ENCODE measurements at places on chromosomes 11 and 22. TPM values are rescaled to one million over a fixed set of nuclear protein-coding genes. Genes with fewer than 3 reads are reported as not detected.

The RIBC2 gene
- polyA plus RNA-seq = 4.7 TPM

The SLC29A2 gene
- polyA plus RNA-seq = 13.2 TPM

The FADS1 gene
- polyA plus RNA-seq = 9.0 TPM

The NLRP10 gene
- polyA plus RNA-seq = not detected

The NFAM1 gene
- 1.8 TPM for polyA plus RNA-seq

The TMEM191B gene
- polyA plus RNA-seq = 8.1 TPM

The APOA5 gene
- polyA plus RNA-seq = 0.09 TPM

The MS4A6A gene
- 53.8 TPM for polyA plus RNA-seq

The MS4A15 gene
- polyA plus RNA-seq = 0.04 TPM

The APOL4 gene
- polyA plus RNA-seq = 7.8 TPM

GRCh38 chr11:130115218-130115617 lies 44.4 kb upstream of the ST14 start:
- H3K4me3 ChIP-seq = no peak overlapping the region
- no peak overlapping the region for H3K27ac ChIP-seq

DNA sequence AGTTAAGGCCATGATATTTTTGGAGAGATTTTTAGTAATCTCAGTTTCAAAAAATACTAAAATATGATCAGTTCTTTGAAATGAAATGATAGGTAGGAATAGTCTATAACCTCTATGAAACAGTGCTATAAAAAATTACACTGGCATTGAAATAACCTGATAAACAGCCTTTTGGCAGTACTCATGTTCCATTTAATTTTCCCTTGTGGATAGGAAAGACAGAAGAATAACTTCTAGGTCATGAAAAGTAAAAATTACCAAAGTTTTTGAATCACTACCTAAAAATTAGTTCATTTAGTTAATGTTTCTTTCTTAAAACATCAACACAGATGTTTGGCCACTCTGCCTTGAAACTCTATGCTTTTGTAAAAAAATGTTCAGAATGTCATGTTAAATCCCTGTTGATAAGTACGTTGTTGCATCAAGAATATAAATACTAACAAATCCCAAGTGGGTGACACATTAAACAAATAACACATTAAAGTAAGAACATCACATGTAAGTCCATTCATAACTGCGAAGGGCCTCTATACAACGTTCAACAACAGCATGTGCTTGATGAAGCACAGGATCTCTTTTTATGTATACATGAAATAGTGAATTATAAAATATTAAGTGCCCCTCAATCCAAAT lies 290.2 kb downstream of the SWAP70 start:
- no peak overlapping the region for H3K4me3 ChIP-seq
- no peak overlapping the region for H3K27ac ChIP-seq
- H3K36me3 ChIP-seq = peaks cover 9% of the 10 kb centered on the region
- no peaks in the 10 kb centered on the region for H3K4me1 ChIP-seq

DNA sequence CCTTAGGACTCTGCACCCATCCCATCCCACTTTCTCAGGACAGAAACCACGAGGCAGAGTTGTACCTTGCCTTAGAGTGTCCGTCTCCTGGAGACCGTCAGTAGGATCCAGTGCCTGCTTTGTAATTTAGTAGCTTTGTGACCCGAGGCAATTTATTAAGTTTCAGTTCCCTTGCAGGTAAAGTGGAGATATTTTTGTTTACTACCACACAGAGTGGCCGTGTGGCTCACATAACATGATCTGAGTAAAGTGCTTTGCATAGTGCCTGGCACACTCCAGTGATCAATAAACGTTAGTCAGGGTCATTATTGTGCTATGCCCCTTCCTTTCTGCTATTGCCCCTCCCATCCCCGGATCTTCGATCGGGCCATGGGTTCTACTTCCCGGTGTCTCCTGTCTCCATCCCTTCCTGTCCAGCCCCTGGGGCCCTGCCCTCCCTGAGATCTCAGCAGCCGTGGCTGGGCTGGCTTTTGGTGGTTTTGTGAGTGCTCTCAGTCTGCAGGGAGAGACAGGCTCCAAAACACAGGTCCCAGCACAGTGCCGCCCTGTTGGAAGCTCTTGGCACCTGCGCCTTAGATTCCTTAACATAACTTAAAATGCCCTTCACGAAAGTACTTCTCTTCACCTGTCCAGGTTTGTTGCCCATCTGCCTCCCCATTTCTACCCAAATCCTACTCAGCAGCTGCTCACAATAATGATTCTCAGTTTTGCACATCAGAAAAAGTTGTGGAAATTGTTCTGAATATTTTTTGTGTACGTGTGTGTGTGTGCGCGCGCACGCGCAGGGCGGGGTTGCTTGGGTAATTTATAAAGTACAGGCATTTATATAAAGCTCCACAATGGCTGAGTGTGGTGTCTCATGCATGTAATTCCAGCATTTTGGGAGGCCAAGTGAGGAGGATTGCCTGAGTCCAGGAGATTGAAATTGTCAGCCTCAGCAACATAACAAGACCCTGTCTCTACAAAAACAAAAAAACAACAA lies 753.7 kb downstream of the NTM start:
- no peak overlapping the region for H3K27ac ChIP-seq
- H3K36me3 ChIP-seq = no peaks in the 10 kb centered on the region
- no peak overlapping the region for H3K4me3 ChIP-seq
- H3K4me1 ChIP-seq = peaks cover 8% of the 10 kb centered on the region
- DNase-seq = no peak

DNA sequence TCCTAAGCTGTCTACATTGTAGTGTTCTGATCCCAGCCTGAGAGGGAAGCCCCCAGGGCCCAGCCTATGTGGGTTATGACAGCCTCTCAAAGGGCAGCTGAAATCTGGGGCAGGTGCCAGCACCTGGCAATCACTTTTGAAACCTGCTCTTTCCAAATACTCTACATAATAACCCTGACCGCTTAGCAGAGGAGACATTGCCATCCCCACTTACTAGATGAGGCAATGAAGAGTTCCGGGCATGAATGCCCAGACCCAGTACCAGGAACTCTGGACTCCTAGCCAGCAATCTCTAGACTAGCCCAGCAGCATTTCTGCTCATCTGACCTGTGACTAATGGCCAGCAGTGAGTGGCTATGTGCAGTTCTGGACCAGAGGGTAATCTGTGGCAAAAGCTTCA lies 412.4 kb upstream of the CADM1 start:
- H3K4me3 ChIP-seq = no peak overlapping the region
- peaks cover 3% of the 10 kb centered on the region for H3K4me1 ChIP-seq
- H3K27ac ChIP-seq = no peak overlapping the region
- H3K36me3 ChIP-seq = no peaks in the 10 kb centered on the region

DNA sequence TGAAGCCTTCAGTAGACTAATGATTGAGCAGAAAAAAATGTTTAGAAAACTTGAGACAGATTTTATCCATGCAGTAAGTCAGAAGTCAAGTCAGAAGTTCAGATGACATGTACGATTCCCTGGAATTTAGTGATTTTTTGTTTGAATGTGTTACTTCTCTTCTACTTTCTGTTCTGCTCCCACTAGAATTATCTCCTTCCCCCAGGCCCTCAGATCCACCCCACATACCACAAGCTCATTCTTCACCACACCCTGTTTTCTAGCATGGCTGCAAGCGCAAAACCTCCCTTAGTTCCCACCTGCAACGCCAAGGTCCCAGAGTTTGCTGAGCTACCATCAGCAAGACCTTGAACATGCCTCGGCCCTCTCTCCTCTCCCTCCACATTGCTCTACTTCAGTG lies 64.1 kb downstream of the KCNJ1 start:
- peaks cover 19% of the 10 kb centered on the region for H3K27me3 ChIP-seq
- DNase-seq = no peak
- no peaks in the 10 kb centered on the region for H3K4me1 ChIP-seq

- H3K27me3 ChIP-seq = peaks cover 63% of the 10 kb centered on the region
- no peaks in the 10 kb centered on the region for H3K36me3 ChIP-seq
- H3K27ac ChIP-seq = no peak overlapping the region
Observed at GRCh38 chr11:69982690-69983570, 95.2 kb upstream of the ANO1 start.

DNA sequence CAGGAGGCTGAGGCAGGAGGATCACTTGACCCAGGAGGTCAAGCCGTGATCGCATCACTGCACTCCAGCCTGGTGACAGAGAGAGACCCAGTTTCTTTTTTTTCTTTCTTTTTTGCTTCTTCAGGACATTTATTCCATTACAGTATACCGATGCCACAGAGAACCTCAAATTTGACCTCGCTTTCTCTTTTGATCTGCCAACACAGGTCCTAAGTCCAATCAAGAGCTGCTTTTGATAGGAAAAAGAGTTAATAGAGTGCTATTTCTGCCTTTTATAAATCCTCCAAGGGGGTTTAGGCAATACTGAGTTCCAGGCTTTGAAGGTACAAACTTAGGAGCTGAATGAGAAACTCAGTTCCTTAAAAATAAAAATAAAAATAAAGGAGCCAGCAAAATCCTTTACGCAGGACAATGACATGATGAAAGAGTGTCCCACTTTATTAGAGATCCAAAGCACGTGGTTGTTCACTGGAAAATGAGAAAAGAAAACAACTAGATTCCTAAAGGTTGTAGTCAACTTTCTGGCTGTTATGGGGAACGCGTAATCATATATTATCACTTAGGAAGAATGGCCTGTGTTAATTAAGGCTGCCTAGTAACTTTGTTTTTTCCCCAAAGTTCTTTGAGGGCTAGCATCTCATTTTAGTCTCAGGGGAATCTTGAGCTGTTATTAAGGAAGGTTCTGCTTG lies 27.2 kb downstream of the FADD start:
- no peaks in the 10 kb centered on the region for H3K27me3 ChIP-seq
- no peaks in the 10 kb centered on the region for H3K36me3 ChIP-seq
- peaks cover 11% of the 10 kb centered on the region for H3K4me1 ChIP-seq

DNA sequence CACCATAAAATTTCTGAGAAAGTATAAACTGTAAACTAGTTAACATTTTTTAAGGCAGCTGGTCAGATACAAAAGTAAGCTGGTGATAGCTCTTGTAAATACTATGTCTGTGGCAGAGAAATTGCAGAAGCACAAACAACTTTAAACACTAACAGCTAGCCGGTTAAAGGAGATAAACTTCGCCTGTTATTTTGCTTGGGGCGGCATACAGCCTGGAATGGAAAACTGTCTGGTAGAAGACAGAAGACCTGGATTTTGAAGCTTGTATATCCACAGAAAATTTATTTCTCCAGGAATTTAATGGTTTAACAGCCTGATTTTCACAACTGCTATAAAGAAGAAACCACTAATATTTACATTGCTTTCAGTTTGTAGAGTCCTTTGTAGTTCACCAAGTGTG lies 65.3 kb upstream of the FIBIN start:
- H3K4me3 ChIP-seq = no peak overlapping the region
- no peaks in the 10 kb centered on the region for H3K36me3 ChIP-seq
- DNase-seq = no peak
- H3K27ac ChIP-seq = no peak overlapping the region

- H3K4me3 ChIP-seq = peak within 1 kb of the TSS; percentile 27
- H3K27me3 ChIP-seq = no peaks in the 10 kb centered on the region
- peak within 1 kb of the TSS; percentile 37 for H3K27ac ChIP-seq
- peaks cover 20% of the 10 kb centered on the region for H3K4me1 ChIP-seq
- no peaks in the 10 kb centered on the region for H3K36me3 ChIP-seq
Observed at GRCh38 chr22:36252754-36253522, at the start of gene APOL1. TSS of gene APOL1 (plus strand) at chr22:36253133. CDS start at chr22:36254956, 1,823 bp downstream.

GRCh38 chr22:22692707-22693530 lies 48.5 kb downstream of the GGTLC2 start:
- peaks cover 22% of the 10 kb centered on the region for H3K4me1 ChIP-seq
- H3K27me3 ChIP-seq = no peaks in the 10 kb centered on the region
- H3K27ac ChIP-seq = peak overlapping the region; percentile 41
- no peaks in the 10 kb centered on the region for H3K36me3 ChIP-seq

DNA sequence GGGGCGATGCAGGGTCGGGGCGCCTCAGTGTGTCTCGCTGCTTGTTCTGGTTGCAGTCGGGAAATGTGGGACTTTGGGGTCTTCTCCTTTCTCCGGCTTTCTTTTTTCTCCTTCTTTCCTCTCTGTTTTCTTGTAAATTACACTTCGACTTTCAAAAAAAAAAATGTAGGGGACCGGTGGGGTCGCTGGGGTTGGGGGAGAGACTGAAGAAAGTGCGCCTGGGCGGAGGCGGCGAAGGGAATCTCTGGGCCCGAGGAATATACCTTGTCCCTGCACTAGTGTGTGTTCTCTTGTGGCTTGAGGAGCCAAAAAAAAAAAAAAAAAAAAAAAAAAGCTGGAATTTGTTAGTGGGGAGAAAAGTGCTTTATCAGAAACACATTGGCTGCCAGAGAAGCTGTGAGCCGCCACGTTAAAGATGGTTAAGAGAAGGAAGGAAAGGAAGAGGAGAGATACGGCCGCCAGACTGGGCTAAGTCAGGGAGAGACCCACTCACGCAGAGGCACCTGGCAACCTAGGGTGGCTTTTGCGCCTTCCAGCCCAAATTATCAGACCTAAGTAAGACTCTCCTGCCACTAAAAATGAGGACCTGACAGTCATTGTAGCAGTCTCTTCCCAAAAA lies 8.4 kb upstream of the FLI1 start:
- H3K4me1 ChIP-seq = peaks cover 2% of the 10 kb centered on the region
- H3K36me3 ChIP-seq = no peaks in the 10 kb centered on the region
- no peak overlapping the region for H3K4me3 ChIP-seq
- no peak overlapping the region for H3K27ac ChIP-seq

DNA sequence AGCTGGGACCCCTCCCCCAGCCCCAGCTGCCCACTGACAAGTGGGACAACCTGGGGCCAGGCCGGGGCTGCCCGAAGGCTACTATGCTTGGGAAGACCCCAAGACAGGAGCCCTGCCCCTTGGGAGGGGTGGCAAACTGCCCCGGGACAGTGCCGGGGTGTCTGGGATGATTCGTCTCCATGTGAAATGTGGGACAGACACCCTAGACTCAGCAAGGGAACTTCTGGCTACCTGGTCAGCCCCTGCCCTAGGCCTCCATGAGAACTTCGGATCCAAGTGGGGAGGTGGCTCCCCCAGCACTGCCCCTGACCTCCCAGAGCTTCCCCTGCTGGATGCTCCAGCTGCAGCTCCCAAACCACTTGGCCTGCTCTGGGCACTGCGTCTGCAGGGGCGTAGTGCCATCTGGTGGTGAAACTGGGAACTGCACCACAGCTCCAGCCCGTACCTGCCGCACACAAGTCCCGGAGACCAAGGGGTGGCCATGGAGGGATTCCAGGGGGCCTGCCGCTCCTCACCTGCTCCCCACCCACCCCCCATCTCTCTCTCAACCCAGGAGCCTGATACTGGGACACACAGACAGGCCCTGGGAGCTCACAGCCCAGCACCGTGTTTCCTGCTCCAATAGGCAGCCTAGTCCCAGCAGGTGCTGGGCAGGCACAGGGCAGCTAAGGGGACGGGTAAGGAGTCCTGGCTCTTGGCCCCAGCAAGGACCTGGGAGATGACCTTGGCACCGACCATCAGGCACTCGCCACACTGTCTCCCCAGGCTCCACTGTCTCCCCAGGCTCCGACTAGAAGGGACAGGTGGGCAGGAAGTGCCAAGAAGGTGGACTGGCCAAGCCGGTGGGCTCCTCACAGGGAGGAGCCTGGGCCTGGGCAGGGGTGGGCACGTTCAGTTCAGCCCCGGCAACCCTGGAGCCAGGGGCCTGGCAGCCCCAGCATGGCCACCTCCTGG lies 194.1 kb downstream of the IGLL1 start:
- peak; percentile 73 for DNase-seq
- H3K4me3 ChIP-seq = no peak overlapping the region
- H3K4me1 ChIP-seq = peaks cover 17% of the 10 kb centered on the region
- no peak overlapping the region for H3K27ac ChIP-seq

DNA sequence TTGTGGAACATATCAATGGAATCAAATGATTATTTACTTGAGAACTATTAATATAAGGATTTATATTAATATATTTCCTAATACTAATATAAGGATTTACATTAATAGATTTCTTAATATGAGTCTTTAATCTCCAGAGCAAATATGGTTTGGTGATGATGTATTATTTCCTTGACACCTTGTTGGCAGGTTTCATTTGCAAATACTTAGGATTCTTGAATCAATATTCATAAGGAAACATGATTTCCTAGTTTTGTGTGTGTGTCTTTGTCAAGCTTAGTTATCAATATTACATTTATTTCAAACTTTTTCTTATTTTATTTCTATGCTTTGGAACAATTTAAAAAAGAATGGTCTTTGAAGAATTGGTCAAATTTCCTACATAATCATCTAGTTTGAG lies 138.5 kb downstream of the RAB38 start:
- no peaks in the 10 kb centered on the region for H3K27me3 ChIP-seq
- no peaks in the 10 kb centered on the region for H3K4me1 ChIP-seq

Data from large intestine (tissue), 12 donors.